ENCODE measurements at places on chromosomes 2 and 18.

- no peak overlapping the region for H3K27ac ChIP-seq
- H3K27me3 ChIP-seq = no peaks in the 10 kb centered on the region
- no peak for DNase-seq
- H3K36me3 ChIP-seq = no peaks in the 10 kb centered on the region
- H3K4me1 ChIP-seq = no peaks in the 10 kb centered on the region
- no peak overlapping the region for H3K4me3 ChIP-seq
These were observed 39.3 kb downstream of the AP1S3 start for GRCh38 chr2:223797811-223798721.

GRCh38 chr2:47225061-47225783, 70.1 kb upstream of the STPG4 start:
- no peak overlapping the region for H3K4me3 ChIP-seq
- DNase-seq = no peak
- no peaks in the 10 kb centered on the region for H3K36me3 ChIP-seq
- H3K4me1 ChIP-seq = no peaks in the 10 kb centered on the region

DNA sequence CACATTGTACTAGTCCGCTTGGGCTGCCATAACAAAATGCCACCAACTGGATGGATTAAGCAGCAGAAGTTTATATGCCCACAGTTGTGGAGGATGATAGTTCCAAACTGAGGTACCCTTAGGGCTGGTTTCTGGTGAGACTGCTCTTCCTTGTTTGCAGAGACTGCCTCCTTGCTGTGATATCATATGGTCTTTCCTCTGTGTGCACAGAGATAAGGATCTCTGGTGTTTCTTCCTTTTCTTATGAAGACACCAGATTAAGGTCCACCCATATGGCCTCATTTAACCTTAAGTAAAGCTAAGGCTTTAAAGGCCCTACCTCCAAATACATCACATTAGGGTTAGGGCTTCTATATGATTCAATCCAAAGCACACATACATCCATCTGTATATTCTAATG, 738.2 kb upstream of the GCFC2 start:
- no peaks in the 10 kb centered on the region for H3K36me3 ChIP-seq
- no peaks in the 10 kb centered on the region for H3K4me1 ChIP-seq
- no peak overlapping the region for H3K27ac ChIP-seq
- H3K4me3 ChIP-seq = no peak overlapping the region
- no peaks in the 10 kb centered on the region for H3K27me3 ChIP-seq

- DNase-seq = peak; percentile 62
- H3K36me3 ChIP-seq = no peaks in the 10 kb centered on the region
- no peak overlapping the region for H3K27ac ChIP-seq
- H3K4me1 ChIP-seq = no peaks in the 10 kb centered on the region
- H3K4me3 ChIP-seq = no peak overlapping the region
These were observed 103.4 kb downstream of the SEPTIN10 start for GRCh38 chr2:109510136-109511028.

- peaks cover 16% of the 10 kb centered on the region for H3K27me3 ChIP-seq
- no peak for DNase-seq
- no peak overlapping the region for H3K27ac ChIP-seq
- no peaks in the 10 kb centered on the region for H3K36me3 ChIP-seq
- H3K4me1 ChIP-seq = no peaks in the 10 kb centered on the region
These were observed 44.2 kb downstream of the CYP27C1 start for GRCh38 chr2:127175751-127176354.

DNA sequence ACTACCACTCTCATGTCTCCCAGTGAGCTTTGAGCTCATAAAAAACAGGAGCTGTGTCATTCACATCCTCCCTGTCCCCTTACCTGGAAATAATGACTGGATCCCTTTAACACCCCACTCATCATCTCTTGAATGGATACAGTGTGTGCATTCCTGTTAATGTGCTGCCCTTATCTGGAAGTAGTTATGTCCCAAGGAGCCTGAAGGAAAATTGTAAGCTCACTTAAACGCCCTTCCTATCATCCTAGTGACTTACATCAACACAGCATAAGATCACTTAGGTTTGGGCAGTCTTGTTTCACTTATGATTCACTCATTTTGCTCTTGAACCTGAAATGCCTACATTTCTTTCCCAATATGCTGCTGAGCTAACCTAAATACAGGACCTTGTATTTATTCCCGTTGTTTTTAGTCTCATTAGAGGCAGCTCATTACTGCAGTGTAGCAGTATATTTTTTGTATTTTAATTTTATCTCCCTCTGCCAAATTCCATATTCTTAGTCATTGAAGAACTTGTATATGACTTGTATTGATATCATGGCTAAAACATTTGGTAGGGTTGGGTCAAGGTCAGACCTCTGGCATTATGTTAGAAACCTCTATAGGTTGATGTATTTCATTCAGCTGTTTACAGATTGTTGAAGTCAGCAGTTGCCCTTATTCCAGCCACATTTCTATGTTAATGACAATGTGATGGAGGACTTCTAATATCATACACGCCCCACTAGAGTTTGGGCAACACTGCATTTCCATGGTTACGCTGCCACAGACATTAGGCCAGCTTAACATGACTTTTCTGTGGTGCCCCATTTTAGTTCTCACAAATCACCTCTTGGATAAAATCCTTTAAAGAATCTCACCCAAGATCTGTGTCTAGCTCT, 72.9 kb downstream of the PKP4 start:
- H3K27me3 ChIP-seq = no peaks in the 10 kb centered on the region
- DNase-seq = no peak
- H3K4me3 ChIP-seq = no peak overlapping the region
- H3K4me1 ChIP-seq = no peaks in the 10 kb centered on the region

GRCh38 chr2:98912221-98912851, 23.7 kb downstream of the CRACDL start:
- H3K27ac ChIP-seq = no peak overlapping the region
- H3K27me3 ChIP-seq = peaks cover 65% of the 10 kb centered on the region
- peaks cover 46% of the 10 kb centered on the region for H3K4me1 ChIP-seq
- no peak for DNase-seq
- no peak overlapping the region for H3K4me3 ChIP-seq

- H3K4me1 ChIP-seq = no peaks in the 10 kb centered on the region
- H3K36me3 ChIP-seq = no peaks in the 10 kb centered on the region
- no peak overlapping the region for H3K4me3 ChIP-seq
These were observed 50.9 kb upstream of the ATL2 start for GRCh38 chr2:38427936-38428335.

DNA sequence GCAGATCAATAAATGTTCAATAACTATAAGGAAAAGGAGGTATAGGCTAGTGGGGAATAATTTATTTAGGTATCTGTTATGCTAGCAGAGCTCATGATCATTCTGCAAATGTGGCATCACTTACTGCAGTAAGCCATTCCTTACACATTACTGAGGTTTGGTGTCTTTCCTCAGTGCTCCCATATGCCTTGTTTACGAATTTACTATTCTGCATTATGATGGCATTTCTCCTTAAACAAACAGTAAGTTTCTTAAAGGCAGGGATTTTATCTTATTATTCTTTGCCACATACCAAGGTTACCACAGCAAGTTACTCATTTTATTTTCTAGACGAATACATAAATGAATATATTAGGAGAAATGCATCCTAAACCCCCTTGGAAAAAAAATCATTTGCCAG, 88.4 kb downstream of the DSEL start:
- no peaks in the 10 kb centered on the region for H3K36me3 ChIP-seq
- no peaks in the 10 kb centered on the region for H3K4me1 ChIP-seq
- no peak for DNase-seq
- no peaks in the 10 kb centered on the region for H3K27me3 ChIP-seq

GRCh38 chr2:233013027-233013461, at the start of gene NGEF:
TSS of gene NGEF (minus strand) at chr2:233013256. CDS start at chr2:232974890, 38,366 bp downstream.
- H3K4me3 ChIP-seq = no peak within 1 kb of the TSS
- H3K27ac ChIP-seq = no peak within 1 kb of the TSS
- H3K36me3 ChIP-seq = no peaks in the 10 kb centered on the region
- H3K4me1 ChIP-seq = no peaks in the 10 kb centered on the region
- no peak for DNase-seq

- no peak overlapping the region for H3K4me3 ChIP-seq
- no peak overlapping the region for H3K27ac ChIP-seq
- peaks cover 37% of the 10 kb centered on the region for H3K4me1 ChIP-seq
- no peaks in the 10 kb centered on the region for H3K27me3 ChIP-seq
- DNase-seq = no peak
These were observed 60.0 kb downstream of the RBMS1 start for GRCh38 chr2:160433466-160434140.

- H3K36me3 ChIP-seq = no peaks in the 10 kb centered on the region
- H3K27ac ChIP-seq = no peak overlapping the region
- H3K4me3 ChIP-seq = no peak overlapping the region
- H3K4me1 ChIP-seq = no peaks in the 10 kb centered on the region
These were observed 83.1 kb downstream of the FAM161A start for GRCh38 chr2:61770746-61771145.

GRCh38 chr2:207126724-207127308, 38.9 kb downstream of the KLF7 start:
- H3K4me3 ChIP-seq = no peak overlapping the region
- no peak for DNase-seq
- no peak overlapping the region for H3K27ac ChIP-seq

GRCh38 chr2:209387389-209387788, 36.5 kb upstream of the MAP2 start:
- H3K27me3 ChIP-seq = no peaks in the 10 kb centered on the region
- no peaks in the 10 kb centered on the region for H3K4me1 ChIP-seq
- no peak overlapping the region for H3K4me3 ChIP-seq
- no peaks in the 10 kb centered on the region for H3K36me3 ChIP-seq
- DNase-seq = no peak
- H3K27ac ChIP-seq = no peak overlapping the region

DNA sequence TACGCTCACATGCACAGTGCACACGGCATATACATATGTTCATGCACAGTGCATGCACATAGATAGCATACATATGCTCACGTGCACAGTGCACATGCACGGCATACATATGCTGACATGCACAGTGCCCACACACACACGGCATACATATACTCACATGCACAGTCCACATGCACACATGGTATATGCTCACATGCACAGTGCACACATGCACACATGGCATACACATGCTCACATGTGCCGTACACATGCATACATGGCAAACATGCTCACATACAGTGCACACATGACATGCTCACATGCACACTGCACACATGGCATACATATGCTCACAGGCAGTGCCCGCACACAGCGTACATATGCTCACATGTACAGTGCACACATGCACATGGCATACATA, 97.7 kb upstream of the CTDP1 start:
- no peak overlapping the region for H3K27ac ChIP-seq
- no peaks in the 10 kb centered on the region for H3K4me1 ChIP-seq
- peaks cover under 1% of the 10 kb centered on the region for H3K27me3 ChIP-seq
- no peak overlapping the region for H3K4me3 ChIP-seq
- no peaks in the 10 kb centered on the region for H3K36me3 ChIP-seq

- no peak overlapping the region for H3K4me3 ChIP-seq
- H3K27me3 ChIP-seq = no peaks in the 10 kb centered on the region
- H3K27ac ChIP-seq = no peak overlapping the region
- no peak for DNase-seq
These were observed 98.6 kb downstream of the MSH2 start for GRCh38 chr2:47501374-47502200.

- H3K4me3 ChIP-seq = no peak overlapping the region
- H3K27ac ChIP-seq = no peak overlapping the region
- H3K27me3 ChIP-seq = no peaks in the 10 kb centered on the region
- no peaks in the 10 kb centered on the region for H3K4me1 ChIP-seq
- DNase-seq = no peak
- no peaks in the 10 kb centered on the region for H3K36me3 ChIP-seq
These were observed 347.4 kb upstream of the LRP1B start for GRCh38 chr2:142478206-142478605.

DNA sequence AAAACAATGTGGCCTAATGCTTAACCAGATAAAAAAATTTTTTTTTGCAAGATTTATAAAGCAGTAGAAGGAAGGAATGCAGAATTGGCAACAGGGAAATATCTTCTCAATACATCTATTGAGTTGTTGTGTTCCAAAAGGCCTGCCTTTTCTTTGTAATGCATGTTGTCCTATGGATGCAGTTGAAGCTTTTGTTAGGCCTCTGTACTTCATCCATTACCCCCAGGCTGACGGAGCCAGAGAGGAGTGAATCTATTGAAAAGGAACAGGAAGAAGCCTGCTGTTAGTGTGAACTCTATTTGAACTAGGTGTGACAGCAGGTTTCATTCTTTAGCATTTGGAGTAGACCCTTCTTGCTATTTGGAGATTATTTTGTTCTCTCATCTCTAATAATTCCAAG, 56.5 kb downstream of the MTX2 start:
- no peaks in the 10 kb centered on the region for H3K27me3 ChIP-seq
- H3K27ac ChIP-seq = no peak overlapping the region
- no peak overlapping the region for H3K4me3 ChIP-seq
- no peaks in the 10 kb centered on the region for H3K4me1 ChIP-seq
- H3K36me3 ChIP-seq = peaks cover 2% of the 10 kb centered on the region

DNA sequence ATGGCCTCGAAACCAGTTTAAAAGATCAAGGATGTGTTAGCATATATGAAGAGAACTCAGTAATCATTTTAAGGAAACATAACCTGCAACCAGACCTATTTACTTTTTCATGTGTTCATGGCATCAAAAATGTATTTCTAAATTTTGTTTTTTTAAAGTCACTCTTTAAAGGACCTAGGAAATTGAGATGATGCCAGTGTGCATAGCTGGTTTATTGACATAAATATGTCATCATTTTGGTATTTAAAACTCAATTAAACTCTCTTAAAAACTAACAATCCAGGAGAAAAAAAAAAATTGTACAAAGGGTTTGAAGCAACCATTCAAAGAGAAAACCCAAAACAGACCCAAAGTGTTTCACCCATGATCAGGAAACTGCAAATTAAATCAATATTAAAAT, 198.9 kb upstream of the RND3 start:
- H3K27ac ChIP-seq = no peak overlapping the region
- H3K4me3 ChIP-seq = no peak overlapping the region
- H3K36me3 ChIP-seq = no peaks in the 10 kb centered on the region
- DNase-seq = no peak

DNA sequence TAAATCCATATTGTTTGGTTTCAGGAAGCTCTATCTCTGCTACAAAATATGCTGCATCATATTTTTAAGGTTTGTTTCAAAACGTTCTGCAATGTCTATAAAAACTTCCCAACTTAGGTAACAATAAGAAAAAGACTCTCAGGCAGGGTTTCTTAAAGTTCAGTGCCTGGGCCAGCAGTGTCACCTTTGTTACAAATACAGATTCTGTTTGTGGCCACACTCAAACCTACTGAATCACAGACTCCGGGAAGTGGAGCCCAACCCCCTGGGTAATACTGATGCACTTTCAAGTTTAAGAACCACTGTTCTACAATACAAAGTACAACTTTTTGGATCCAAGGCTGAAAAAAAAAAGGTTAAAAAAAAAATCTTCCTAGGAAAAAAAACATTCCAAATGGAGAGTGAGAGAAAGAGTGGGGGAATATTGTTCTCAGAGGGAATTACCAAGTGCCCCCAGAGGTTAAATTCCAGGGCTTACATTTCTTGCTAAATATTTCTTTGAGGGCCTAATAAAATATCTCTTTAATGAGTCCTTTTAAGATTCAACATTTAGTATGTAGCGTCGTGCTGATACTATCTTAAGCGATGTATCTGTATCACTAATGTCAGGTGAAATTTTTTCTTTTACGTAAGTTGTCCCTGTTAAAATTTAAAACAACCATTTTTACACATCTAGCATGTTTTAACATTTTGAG, 476.7 kb downstream of the TXNL1 start:
- no peaks in the 10 kb centered on the region for H3K36me3 ChIP-seq
- H3K27ac ChIP-seq = no peak overlapping the region
- H3K27me3 ChIP-seq = no peaks in the 10 kb centered on the region

- DNase-seq = no peak
- H3K36me3 ChIP-seq = no peaks in the 10 kb centered on the region
- peaks cover 9% of the 10 kb centered on the region for H3K27me3 ChIP-seq
- no peak overlapping the region for H3K27ac ChIP-seq
These were observed 606 bp downstream of the OTOF start for GRCh38 chr2:26477126-26477910.

- no peaks in the 10 kb centered on the region for H3K36me3 ChIP-seq
- no peak for DNase-seq
- H3K27me3 ChIP-seq = peaks cover 3% of the 10 kb centered on the region
- H3K4me3 ChIP-seq = no peak overlapping the region
These were observed 1.8 kb downstream of the WNT10A start for GRCh38 chr2:218882461-218882816.

All from T-cell (primary cell).